Sigmoid colon (tissue), 7 donors: ENCODE measurements at places on chromosomes 12 and 14. TPM values are rescaled to one million over a fixed set of nuclear protein-coding genes. Genes with fewer than 3 reads are reported as not detected.

BICD1 gene
- total RNA-seq, result 10.8 TPM

RAD51AP1 gene
- total RNA-seq, result 1.9 TPM

KRT6A gene
- not detected for total RNA-seq

SYNE2 gene
- 70.6 TPM for total RNA-seq

SERPINA12 gene
- total RNA-seq, result not detected

RIMKLB gene
- total RNA-seq, result 59.2 TPM

TOGARAM1 gene
- 14.3 TPM for total RNA-seq

RGS6 gene
- total RNA-seq, result 1.6 TPM

KRT71 gene
- not detected for total RNA-seq

TMEM63C gene
- 1.1 TPM for total RNA-seq

GRCh38 chr12:12425001-12425400 lies 68.1 kb downstream of the BORCS5 start:
- DNase-seq, result no peak

DNA sequence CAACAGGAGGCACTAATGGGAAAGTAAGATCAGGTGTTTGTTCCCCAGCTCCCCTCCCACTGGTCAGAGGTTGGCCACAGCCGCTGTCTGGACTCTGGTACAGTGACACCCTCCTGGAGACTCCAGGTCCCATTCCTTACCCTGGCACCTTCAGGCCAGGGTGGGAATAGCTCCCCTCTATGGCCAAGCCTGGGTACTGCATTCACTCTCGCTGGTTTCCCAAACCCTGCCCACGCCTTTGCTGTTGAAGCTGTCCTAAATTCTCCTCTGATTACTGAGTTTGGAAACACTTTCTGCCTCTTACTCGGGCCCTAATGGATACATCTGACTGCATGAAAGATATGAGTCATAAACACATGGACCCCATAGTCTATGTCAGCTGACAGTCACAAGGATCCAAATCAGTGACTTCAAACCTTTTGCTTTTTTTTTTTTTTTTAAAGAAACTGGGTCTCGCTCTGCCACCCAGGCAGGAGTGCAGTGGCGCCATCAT lies 17.9 kb downstream of the HRK start:
- no peak for DNase-seq

GRCh38 chr12:54935235-54935951 lies 49.2 kb downstream of the TESPA1 start:
- DNase-seq, result no peak

DNA sequence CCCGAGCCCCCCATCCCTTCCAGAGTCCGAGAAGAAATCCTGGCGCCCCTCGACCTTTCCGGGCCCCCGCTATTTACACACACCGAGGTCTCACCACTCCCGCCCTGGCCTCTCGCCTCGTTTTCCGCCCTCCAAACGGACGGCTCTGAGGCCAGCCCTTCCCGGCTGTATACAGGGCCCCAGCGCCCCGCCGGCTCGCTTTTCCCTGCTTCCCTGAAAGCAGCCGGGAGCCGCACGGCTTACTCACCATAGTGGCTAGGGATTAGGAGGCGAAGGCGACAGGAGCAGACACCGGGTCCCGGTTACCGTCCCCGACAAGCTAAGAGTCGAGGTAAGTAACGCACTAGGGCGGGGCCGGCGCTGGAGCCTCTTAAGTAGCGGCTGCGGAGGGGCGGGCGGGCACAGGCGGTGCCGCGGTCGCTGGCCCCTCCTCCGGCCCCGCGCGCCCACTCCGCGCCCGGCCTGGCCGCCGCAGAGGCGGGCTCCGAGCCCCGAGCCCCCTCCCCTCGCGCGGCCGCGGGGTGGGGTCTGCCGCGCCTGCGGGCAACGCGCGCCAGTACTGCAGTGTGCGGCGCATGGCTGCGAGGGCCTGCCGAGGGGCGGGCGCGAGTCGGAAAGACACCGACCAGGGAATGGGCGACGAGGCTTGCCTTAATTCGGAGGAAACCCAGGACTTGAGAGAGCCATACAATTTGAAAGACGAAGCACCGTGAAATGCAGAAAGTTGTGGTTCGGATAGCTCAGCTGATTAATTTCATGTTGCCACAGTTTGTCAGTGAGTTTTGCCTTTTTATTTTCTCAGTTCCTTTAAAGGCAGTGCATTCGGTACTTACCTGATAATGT lies at the start of gene TUBA1B:
Gene TUBA1B (minus strand): TSS at position 345 of the 843 bp plus-strand sequence. CDS start 95 bp downstream, at position 250.
- peak; percentile 97 for DNase-seq

GRCh38 chr14:94341656-94342333 lies 18.7 kb upstream of the SERPINA6 start:
- no peak for DNase-seq

DNA sequence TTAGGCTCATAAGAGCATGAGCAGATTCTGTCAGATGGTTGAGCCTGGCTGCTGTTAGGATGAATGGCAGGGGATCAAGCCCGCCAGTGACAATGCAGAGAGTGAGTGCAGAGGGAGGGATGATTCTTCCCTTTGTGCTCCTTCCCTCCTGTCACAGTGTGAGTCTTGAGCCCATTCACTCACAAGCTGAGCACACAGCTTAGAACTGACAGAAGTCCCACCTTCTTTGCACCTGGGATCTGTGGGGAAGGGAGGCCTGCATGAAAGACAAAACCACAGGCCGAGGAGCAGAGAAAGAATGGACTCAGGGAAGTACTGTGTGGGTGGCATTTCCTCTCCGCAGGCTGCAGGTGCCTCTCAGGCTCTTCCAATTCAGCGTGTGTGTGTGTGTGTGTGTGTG lies 160.6 kb downstream of the KCNA5 start:
- DNase-seq, result no peak

GRCh38 chr14:21987937-21988336 lies 314.3 kb upstream of the OR4E1 start:
- DNase-seq, result no peak

DNA sequence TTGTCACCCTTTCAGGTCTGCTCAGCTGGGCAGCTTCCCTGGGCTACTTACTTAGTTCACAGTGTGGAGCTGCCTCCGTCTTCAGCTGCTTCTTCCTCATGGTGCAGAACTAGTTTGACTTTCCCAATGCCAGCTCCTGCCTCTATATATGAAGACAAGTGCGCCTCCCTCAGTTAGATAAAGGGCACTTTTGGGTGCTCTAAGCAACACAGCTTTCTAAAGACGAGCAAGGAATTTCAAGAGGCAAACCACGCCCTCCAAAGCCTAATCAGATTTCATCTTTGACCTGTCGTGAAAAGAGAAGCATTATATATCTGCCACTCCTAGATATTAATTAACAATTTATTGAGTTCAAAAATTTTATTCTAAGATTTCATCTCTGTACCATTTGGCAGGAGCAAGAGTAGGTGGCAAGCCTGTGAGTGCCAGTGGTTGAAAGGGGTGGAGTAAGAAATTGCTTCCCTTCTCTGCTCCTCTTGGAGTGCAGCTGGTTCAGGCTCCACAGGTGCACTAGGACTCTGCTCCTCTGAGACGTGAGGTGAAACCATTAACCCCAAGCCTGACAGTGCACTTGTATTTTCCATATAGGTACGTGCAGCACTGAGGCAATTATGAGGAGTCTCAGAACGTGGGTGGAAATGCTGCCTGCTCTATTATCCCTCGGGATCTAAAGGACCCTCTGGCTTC lies 2.1 kb upstream of the SLC11A2 start:
- no peak for DNase-seq

GRCh38 chr12:27785882-27786570 lies 6.0 kb upstream of the MANSC4 start:
- DNase-seq, result no peak

- no peak for DNase-seq
Measured at GRCh38 chr12:69129017-69129416, 110.4 kb upstream of the CPSF6 start.

DNA sequence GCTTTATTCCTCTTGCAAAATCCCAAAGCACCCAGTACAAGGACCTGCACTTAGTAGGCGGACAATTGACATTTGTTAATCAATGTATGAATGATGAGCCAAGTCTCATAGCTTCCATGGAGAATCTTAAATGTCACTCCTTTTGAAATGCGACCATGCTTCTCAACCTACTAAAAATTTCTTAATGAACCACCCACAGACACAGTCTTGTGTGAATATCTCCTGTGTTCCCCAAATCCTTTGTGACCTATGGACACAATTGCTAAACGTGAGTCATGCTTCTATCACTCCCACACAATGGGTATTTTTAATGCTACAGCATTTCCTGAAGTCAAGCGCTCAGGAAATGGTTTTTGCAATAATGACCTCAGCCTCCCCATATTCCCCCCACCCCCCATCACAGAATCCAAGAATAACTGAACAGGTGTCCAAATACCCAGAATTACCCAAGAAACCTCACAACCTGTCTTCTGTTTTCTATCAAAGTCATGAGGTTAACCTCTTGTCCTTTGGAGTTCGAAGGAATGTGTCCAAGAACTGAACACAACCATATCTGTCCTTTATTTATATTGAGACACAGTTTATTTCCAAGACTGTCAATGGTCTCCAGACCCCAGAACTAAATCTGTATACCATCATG lies 163.6 kb upstream of the PLEKHG7 start:
- no peak for DNase-seq

GRCh38 chr12:8941691-8942478 lies 7.6 kb downstream of the M6PR start:
- no peak for DNase-seq

GRCh38 chr14:70188322-70188658 lies 461 bp downstream of the SLC8A3 start:
- no peak for DNase-seq

DNA sequence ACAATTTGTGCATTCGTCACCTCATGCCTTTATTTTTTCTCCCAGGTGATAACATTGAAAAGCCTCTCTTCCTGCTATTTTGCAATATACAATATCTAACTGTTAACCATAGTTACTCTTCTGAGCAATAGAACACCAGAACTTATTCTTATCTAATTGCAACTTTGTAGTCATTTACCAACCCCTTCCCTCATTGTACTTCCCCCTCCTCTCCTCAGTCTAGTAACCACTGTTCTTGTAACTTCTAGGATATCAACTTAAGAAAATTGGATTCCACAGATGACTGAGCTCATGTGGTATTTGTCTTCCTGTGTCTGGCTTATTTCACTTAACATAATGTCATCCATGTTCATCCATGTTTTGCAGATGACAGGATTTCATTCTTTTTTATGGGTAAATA lies 7.6 kb downstream of the MUCL1 start:
- no peak for DNase-seq

DNA sequence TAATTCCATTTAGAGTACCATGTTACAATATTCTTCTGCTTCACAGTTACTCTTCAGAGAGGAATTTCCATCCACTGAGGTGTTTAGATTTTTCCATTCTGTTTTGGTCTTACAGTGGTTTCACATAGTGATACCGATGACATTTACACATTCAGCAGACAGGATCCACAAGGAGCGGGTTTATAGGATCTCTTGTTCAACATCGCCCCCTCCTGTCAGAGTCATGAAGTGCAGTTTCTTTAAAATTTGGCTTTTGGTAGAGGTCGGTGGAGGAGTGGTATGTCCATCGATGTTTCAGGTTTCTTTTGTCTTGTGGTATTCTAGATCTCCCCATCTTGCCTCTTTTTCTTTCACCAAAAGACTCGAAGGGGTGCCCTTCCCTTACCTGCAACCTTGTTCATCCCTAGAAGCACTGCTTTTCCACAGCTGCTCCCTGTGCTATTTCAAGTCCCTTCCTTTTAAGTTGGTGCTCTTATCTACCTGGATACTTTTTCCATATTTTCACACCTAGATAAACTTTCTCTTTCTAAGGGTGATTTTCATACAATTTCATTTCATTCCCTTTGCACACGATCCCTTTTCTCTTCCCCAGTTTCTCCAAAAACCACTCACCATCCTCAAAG lies 181.3 kb downstream of the ITPR2 start:
- no peak for DNase-seq

GRCh38 chr14:77024171-77024691 lies 4.3 kb downstream of the IRF2BPL start:
- DNase-seq, result peak; percentile 78

DNA sequence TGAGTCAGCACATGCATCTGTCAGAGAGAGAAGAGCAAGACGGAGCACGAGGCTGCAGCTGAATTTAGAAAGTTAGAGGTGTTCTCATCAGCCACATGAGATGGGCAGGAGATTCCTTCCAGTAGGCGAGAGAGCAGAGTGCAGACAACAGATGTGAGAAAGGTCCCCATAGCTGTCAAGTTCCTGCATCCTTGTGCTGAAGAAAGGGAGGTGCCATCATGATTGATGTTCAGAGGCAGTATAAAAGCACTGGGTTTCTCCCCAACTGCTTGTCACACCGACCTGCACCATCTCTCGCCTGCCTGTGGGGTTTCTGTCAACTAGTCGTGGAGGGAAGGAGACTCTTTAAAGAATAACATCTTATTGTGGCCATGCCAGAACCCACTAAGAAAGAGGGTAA lies at the start of gene MYBPC1:
Gene MYBPC1 (plus strand): TSS at position 272 of the 400 bp plus-strand sequence. CDS start 100 bp downstream, at position 372.
- DNase-seq, result no peak

DNA sequence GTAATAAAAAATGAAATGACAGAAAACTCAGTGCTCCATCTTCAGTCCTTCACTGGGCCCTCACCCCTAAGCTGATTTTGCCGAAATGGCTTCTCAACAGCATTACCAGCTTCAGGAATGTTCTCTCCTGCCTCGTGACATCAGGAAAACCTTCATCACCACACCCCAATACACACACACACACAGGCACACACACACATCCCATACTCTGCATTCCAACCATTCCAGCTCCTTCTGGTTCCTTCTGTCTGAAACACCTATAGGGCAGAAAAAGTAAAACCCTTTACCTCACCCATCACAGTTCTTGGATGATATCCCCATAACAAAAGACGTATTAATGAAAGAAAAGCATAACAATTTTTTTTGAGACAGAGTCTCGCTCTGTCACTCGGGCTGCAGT lies 75.9 kb downstream of the CCDC60 start:
- no peak for DNase-seq

DNA sequence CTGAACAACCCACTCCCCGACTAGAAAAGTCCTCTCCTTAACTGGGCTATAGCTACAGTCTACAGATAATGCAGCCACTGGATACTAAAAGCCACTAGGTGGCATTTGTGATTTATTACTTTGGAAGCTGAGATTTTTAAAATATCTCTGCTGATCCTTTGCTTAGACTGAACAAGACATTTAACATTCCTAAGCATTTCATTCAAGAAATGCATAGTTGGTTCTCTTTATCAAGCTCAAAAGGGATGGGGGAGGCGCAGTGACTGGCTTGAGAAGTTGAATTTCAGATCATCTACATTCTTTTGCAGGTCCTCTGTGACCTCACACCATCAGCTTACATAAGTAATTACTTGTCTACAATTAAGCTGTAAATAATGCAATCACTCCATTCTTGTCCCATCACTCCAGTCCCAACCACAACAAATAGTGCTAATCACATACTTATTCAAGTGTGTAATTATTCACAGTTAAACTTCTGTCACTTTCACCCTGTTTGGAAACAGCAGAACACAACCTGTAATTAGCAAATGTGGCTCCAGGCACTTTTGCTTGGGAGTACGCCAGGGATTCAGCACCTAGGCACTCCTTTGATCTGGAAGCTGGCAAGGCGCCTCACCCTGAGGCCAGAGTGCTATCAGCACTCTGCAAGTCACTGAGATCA lies 203.6 kb downstream of the NOVA1 start:
- DNase-seq, result no peak

GRCh38 chr12:7229741-7230140 lies 40.3 kb downstream of the PEX5 start:
- DNase-seq, result no peak

- DNase-seq, result no peak
Measured at GRCh38 chr12:65953631-65954030, 129.3 kb downstream of the HMGA2 start.
